ENCODE measurements at places on chromosomes 4 and X. TPM values are rescaled to one million over a fixed set of nuclear protein-coding genes. Genes with fewer than 3 reads are reported as not detected.
A peak's percentile ranks its signal among the peaks of the same experiment; 100 is the strongest.

- DNase-seq = peak; percentile 7
These were observed 110.8 kb upstream of the AFF2 start for GRCh38 chrX:148389629-148390028.

DNA sequence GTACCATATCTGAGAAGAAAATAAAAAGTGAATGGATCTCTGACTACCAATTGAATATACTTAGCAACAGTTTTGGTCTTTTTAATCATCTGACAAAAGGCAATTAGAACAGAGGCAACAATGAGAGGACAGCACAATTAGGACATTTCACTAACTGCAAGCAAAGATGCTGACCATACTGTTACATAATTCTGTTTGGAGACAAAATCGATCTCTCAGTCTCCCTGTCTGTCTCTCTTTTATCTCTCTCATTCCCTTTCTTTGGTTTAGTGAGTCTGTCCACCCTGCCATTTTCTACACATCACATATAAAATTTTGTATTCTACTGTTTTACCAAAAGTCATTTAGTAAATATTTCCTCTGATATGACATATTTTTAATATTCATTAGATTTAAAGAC, 2.2 kb upstream of the AFM start:
- DNase-seq = no peak

DNA sequence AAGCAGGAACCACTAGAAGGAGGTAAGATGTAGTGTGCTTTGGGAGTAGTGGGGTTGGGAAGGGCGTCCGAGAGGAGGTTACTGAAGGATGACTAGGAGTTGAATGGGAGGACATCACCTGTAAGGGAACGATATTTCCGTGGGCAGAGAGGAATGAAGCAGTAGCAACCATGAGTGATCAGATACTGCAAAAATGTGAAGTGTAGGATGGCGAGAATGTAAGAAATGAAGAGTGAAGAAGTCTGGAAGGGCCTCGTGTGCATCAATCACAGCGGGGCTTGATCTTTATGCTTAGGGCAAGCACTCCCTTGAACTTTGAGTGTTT, 594 bp downstream of the MSMO1 start:
- no peak for DNase-seq

The HPSE gene
- total RNA-seq = 1.3 TPM

- peak; percentile 81 for DNase-seq
These were observed 5.6 kb downstream of the CYSLTR1 start for GRCh38 chrX:78321809-78322208.

DNA sequence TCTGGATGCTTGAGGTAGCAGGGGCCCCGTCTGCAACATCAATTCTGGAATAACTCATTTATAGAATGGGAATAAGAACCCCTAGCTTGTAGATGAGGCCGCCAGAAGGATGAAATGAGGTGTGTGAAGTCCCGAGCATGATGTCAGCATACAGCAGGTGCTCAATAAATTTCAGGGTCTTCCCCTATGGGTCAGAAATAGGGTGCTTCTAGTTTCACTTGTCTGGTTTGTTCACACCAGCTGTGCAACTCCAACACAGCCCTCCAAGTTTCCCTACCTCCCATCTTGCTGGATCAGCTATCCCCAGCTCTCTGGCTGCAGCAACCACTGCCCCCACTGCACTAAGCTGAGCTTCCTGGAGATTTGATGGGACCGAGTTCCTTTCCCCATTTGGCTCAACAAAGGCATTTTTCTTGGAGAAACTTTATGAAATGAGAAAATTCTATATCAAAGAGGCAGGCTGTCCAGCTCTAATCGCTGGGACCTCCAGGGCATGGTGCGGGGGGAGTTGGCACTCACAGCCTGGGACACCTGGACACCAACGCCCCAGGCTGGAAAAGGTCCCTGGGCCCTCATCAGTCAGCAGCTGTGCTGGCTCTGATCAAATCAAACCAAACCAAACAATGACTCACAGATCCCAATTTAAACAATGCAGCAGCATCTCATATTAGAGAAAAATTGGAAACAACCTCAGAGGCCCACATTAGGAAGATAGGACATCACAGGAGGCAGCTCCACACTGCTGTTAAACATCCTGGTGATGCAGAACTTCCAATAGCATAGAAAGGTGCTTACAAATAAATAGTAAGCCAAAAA, 13.3 kb downstream of the SLC2A9 start:
- no peak for DNase-seq

DNA sequence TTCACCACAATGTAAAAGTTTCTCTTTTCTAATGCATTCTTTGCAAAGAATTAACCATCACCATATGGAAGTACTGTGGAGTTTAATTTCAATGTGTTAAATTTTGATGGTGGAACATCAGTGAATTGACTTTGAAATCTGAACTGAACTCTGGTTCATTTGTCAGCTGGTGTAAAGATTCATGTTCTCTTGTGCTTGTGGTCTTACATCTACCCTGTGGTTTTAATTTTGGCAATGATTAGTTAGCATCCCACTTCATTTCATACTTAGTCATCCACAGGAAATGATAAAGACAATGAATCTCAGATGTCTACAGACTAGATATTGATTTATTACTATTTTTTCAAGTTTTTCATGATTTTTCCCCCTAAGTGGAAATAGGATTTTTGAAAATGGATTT, 77.8 kb downstream of the GRID2 start:
- no peak for DNase-seq

The CLCN5 gene
- 6.3 TPM for total RNA-seq

- no peak for DNase-seq
These were observed 181.0 kb downstream of the GPAT3 start for GRCh38 chr4:83716874-83717273.

- DNase-seq = no peak
These were observed 131.4 kb downstream of the TRAM1L1 start for GRCh38 chr4:116953947-116954346.

The CENPVL3 gene
- total RNA-seq = not detected

The GDPD2 gene
- not detected for total RNA-seq

DNA sequence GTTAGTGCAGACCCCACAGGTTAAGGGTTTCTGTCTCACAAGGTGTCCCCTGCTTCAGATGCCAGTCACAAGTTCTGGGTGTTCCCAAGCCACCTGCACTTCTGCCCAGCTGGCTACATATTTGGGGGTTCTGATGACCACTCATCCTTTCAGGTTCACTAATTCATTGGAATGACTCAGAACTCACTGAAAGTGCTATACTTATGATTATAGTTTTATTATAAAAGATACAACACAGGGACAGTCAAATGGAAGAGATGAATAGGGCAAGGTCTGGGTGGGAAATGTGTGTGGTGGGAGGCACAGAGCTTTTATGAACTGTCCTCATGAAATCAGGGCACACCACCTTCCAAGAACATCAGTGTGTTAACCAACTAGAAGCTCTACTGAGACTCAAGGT, 97.7 kb upstream of the CASK start:
- no peak for DNase-seq

GRCh38 chrX:18448416-18448815, 23.0 kb downstream of the CDKL5 start:
- no peak for DNase-seq

DNA sequence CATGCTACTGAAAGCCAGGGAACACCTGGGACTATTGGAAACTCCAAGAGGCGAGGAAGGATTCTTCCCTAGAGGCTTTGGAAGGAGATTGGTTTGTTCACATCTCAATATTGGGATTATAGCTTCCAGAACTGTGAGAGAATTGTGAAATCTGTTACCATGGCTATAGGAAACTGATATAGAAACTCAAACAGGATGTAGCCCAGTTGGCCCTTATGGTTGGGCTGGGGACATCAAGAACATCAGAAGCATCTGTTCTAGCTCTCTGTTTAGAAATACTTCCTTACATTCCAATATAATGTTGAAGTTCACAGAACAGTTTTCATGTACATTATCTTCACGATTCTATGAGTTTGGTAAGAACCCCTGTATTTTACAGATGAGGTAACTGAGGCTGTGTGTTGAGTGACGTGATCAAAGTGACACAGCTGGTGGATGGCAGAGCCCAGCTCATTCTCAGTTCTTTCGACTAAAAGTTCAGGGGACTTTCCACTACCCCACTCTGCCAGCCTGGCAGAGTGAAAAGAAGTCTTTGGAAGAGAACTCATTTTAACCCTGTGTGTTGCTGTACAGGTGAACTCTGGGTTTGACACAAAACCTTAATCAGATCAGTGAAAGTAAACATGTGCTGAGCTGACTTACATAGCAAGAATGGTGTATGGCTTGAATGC, 183.0 kb downstream of the GBA3 start:
- DNase-seq = no peak

DNA sequence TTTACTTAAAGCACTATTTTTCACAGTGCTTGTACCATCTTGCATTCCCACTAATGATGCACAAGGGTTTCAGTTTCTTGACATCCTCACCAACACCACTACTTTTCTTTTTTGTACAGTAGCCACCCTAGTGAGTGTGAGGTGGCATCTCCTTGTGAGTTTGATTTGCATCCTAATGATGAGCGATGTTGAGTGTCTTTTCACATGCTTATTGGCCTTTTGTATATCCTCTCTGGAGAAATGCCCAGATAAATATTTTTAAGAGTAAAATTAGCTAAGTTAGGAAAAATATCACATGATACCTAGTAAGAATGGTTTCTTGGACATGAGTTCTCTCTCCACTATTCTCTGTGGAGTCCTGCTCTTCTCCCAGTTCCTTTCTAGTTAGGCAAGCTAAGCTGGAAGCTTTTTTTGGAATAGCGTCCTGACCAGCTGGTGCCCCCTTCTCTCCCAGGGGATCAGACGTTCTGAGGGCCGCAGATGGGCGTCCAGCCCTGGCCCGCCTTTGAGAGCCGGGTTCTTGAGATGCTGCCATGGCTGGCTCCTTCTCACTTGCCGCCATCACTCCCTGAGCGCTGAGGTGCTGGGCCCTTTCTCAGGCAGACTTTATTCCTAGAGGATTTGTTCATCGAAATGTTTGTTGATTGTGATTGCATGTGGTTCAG, 132.1 kb downstream of the ARHGAP10 start:
- no peak for DNase-seq

GRCh38 chrX:12149670-12150407, 11.6 kb downstream of the FRMPD4 start:
- DNase-seq = no peak

The SYN1 gene
- not detected for total RNA-seq

- no peak for DNase-seq
These were observed 138.9 kb upstream of the TRAM1L1 start for GRCh38 chr4:117224256-117224655.

The HTN3 gene
- not detected for total RNA-seq

DNA sequence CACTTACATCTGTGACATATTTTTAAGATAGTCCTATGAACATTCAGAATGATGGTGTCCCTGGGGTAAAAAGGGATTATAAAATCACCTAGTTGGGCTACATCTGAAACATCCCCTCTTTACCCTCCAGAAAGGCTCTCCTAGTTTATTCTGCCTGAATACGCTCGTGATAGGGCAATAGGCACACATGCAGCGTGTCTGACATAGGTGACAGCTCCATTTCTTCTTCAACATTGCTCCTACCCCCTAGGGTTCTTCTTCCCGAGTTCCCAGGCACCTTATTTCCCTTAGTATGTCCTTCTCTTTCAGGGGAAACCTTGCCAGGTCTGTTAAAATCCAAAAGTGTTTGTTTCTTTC, 27.1 kb upstream of the CFAP299 start:
- DNase-seq = no peak

Measured in B cell (primary cell).